ENCODE measurements at places on chromosomes 3 and 15.

DNA sequence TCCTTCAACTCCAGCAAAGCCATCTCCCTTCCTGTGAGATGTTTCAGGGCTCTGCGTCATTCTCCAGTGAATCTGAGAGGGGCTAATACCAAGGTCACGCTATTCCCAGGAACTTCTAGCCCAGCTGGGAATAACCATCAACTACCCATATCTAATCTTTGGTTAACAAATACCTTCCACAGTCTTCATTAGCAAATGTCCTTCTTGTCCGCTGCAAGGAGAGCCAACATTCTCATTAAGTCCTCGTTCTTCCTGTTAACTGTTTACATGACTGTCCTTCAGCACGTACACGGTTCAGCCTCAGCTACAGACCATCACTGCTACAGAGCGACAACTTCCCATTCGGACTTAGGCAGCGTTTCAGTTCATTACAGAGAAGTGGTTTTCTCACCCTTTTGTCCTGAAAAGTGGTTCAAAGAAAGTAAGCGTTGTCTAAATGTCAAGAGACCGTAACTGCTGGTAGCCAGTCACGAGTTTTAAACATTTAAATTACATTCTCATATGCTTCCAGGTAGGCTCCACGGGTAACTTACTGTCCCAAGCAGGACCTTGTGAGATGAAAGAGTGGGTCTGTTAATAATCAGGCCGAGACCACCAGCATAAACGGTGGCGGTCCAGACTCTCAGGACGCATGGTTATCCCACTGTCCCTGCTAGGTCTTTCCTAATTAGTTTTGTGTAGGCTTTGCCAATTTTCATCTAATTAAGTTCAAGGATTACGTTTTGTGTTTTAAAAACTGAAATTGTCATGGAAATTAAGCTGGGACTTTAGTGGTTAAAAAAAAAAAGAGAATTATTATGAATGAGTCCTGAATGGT is 63.8 kb downstream of the CHSY1 start:
- DNase-seq = no peak

GRCh38 chr3:23944861-23945662 is at the start of gene NR1D2:
Gene NR1D2 (plus strand): TSS chr3:23945286. CDS start chr3:23945579, 293 bp downstream.
- peak; percentile 82 for DNase-seq

DNA sequence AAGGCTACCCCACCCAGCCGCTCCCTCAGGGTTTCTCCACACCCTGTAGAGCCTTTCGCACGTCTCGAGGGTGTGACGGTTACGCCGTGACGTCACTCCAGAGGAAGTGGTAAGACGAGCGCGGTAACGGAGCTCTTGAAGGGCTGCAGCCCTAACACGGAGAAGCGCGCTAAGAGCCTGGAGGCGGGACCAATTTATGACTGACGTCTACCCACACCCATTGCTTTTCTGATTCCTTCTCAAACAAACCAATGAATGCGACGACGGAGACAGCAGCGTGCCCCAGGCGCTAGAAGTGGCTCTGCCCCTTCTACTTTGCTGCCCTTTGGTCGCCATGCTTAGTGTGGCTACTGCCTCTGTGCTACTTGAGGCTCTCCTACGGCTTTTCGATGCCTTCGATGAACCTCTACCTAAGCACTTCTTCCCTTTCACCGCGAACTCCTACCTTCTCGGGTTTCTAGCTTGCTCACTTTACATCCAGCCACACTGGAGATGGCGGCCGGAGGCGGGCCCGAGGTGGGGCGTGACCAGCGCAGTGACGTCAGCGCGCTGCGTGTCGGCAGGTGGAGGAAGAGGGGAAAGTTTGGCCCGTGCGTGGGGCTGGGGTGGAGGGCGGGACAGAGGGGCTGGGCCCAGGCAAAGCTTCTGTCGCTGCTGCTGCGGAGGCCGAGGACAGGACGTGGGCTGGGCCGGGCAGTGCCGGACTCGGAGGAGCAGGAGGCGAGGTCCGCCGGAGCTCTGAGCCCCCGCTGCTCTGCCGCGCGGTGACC is at the start of gene OXSR1:
Gene OXSR1 (plus strand): TSS at position 586 of the 770 bp plus-strand sequence. CDS start 340 bp downstream, outside the sequence.
- peak; percentile 99 for DNase-seq

DNA sequence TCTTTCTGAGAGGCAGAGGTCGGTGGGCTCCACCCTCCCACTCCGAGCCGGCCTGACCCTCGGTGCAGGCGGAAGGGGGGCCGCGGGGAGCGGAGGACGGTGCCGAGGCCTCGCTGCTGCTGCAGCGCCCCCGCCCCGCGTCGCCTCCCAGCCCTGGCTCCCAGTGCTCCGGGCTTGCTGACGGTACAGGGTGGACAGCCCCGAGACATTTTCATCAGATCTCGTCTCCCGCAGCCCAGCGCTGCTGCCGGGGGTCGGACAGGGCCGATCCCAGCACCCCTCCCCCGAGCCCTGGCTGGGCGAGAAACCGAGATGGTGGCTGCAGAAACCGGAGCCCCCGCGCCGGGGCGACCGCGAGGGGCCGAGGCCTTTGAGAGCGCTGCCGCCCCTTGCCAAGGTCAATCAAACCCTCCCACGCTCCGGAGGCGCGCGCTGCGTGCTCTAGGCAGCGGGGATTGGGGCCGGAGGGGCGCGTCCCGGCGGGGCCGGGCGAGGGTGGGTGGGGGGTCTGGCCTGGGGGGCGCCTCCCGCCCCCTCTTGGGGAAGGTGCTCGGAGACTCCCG is 42.5 kb downstream of the EPHB3 start:
- DNase-seq = no peak

GRCh38 chr3:51887620-51888019 is 12.2 kb upstream of the IQCF5 start:
- no peak for DNase-seq

DNA sequence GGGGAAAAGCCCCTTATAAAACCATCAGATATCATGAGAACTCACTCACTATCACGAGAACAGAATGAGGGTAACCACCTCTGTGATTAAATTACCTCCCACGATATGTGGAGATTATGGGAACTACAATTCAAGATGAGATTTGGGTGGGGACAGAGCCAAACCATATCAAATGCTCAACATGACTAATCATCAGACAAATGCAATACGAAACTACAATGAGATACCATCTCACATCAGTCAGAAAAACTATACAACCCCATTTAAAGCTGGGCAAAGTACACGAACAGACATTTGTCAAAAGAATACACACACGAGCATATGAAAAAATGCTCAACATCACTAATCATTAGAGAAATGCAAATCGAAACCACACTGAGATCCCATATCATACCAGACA is 67.7 kb downstream of the SCAPER start:
- DNase-seq = no peak

- DNase-seq = no peak
These were observed 76.8 kb upstream of the DPH6 start for GRCh38 chr15:35622641-35623340.

DNA sequence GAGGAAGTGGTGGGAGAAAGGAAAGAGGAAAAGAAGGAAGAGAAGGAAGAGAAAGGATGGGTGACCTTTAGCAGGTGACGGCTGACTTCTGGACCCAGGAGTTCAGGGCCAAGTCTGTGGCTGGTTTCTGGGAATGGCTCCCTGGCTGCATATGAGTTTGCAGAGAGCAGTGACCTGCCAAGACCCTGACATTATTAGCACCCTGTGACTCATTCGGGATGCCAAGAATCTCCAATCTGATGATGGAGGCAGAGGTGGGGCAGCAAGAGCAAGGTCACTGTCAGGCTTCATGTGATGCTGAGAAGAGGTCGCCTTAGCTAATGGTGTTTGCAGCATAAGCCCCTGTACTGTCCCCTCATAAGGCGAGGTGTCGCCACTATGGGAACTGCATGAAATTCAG is 42.6 kb downstream of the MYZAP start:
- no peak for DNase-seq

DNA sequence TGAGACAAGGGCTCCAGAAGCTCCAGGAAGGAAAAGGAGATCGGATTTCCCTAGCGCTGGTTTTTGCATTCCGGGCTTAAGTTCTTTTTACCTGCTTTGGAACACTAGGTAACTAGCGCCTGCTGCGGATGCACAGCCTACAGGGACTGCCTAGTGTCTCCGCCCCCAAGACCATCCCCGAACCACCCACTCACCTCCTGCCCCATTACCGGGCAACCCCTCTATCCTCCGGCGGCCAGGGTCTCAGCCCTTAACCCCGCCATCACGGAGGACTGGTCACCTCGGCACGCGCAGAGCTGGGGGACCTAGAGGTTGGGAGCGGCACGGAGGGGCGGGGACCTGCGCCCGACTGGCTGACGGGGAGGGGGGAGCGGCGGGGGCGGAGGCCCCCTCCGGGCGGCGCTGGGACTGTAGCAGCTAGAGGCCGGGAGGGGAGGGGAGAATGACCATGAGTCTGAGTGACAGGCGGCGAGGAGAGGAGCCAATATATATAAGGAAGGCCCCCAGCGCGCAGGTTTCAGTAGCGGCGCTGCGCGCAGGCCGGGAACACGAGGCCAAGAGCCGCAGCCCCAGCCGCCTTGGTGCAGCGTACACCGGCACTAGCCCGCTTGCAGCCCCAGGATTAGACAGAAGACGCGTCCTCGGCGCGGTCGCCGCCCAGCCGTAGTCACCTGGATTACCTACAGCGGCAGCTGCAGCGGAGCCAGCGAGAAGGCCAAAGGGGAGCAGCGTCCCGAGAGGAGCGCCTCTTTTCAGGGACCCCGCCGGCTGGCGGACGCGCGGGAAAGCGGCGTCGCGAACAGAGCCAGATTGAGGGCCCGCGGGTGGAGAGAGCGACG is at the start of gene DLL4:
Gene DLL4 (plus strand): TSS at position 520 of the 839 bp plus-strand sequence. CDS start 329 bp downstream, outside the sequence.
- DNase-seq = peak; percentile 54

GRCh38 chr15:81011593-81011992 is 10.9 kb downstream of the TLNRD1 start:
- DNase-seq = no peak

DNA sequence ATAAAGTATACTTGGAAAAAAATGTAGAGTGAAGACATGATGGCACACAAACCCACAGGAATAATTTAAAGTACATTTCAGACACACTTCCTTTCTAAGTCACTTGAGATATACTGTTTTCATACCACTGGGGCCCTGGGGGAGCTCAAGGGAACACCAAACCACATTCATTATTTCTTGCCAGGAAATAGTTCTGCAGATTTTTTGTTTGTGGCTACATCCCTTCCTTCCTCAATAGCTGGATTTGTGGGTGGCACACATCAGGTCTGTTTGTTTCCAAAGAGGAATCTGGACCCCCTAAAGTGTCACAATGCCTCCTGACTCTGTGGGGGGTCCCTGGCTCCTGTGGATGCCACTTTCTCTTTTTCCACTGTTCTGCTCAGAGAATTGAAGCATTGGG is 153.5 kb upstream of the COL8A1 start:
- no peak for DNase-seq

DNA sequence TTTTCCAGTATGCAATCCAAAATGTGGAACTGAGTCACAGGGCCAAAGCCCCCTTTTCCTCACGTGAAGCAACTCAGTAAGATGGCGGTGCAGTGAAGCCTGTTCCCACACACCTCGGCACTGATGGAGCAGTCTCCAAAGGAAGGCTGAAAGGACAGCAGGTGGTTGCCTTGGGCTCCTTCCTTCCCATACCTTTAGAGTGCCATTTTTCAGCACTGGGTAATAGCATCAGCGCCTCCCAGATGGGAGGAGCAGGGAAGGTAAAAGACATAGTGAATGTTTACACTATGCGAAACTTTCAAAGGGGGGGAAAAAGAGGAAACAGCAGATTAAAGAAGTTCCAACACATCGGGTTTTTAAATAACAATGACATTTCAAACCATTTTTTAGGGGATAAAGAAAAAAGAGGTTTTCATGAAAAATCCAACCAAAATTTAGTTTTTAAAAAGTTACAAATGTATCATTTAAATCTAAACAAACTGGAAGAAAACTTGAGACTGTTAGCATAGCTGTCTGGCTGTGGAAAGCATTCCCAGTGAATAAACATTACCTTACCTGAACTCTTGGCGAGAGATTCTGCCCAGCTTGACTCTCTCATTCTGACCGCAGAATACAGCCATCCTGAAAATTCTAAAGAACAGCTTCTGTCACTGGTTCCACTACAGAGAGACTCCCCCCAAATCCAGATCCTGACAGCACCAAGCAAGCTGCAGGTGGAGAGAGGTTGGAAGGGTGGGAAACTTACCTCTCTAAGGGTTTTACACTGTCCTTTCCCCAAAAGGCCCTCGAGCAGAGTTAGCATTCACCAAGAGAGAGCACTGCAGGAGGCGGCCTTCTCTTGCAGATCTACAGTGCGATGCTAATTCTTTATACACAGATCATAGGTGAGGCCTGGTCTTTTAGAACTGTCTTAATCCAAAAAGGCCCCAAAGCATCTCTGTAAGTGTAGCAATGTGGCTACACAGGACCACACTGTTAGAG is 32.6 kb downstream of the ABCC5 start:
- DNase-seq = no peak

- DNase-seq = no peak
These were observed 2.6 kb upstream of the VPS39 start for GRCh38 chr15:42210696-42211095.

DNA sequence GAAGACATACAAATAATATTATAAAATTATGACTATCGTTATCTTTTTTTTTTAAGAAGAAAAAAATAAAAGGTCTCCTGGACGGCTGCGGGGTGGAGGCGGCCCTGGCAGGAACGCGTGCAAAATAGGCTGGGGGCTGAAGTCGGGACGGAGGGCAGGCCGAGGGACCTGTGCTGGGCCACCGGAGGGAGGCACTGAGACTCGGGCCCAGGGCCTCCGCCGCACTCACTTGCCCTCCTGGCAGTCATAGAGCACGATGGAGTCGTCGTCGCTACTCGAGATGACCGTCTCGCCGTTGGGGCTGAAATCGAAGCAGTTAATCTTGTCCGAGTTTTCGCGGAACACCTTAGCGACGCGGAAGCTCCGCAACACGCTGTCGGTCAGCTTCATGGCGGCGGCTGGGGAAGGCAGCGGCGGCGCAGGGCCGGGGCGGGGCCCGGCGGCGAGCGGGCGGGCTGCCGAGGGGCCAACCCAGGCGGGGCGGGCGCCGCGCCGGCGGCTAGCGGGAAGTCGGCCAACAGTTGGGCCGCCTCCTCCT is 408 bp downstream of the WDR82 start:
- no peak for DNase-seq

DNA sequence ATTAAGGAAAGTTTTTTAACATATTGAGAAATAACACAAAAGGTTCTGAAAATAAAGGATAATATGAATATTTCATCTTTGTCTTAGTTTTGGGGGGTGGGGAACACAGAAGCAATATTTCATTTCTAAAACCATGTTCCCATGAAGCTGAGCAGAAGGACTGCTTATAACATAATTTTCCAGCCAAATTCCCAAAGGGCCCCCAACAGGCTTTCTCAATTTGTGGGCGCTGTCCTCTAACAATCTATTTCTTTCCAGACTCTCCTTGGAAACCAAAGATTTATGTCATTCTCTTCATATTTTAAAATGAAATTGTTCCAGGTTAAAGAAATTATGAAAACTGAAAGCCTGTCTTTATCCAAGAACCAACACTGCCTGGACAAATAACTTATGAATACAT is 273.5 kb downstream of the ZBTB20 start:
- DNase-seq = no peak

GRCh38 chr3:38542401-38543298 is 46.5 kb downstream of the EXOG start:
- DNase-seq = no peak

Measured in activated CD8-positive, alpha-beta memory T cell treated with anti-CD3 and anti-CD28 coated beads, Interleukin-2, amount 10 ng/mL, durations not matched to agents 7 days and 5 days (primary cell).